Mammary epithelial cell (primary cell): ENCODE measurements at places on chromosomes 6 and 20.
A peak's percentile ranks its signal among the peaks of the same experiment; 100 is the strongest.

DNA sequence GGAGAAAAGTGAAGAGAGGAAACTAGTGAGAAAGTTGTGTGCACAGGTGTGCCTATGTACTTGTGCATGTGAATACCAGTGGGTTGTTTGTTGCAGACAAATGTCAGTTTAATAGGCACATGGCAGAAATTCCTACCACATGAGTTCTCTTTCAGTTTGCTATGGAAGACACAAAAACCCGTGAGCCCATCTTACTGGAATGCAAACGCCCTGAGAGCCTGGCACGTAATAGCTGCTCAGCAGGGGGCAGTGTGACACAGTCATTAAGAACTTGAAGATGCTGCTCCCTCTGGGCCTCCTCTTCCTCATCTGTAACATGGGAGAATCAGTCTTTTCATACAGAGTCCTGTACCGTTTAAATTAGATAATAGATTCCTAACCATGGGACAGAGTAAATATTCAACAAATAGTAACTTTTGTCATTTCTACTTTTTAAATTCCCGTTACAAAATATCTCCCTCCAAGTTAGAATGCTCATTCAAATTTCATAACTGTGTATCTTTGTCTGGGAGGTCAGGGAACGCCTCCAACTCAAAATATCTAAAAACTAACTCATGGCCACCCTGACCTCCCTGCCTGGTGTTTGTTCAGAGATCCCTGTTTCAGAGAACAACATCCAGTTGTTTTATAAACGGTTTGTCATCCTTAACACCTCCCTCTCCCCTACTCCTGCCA lies 802.9 kb downstream of the MAFB start:
- peak; percentile 61 for DNase-seq

DNA sequence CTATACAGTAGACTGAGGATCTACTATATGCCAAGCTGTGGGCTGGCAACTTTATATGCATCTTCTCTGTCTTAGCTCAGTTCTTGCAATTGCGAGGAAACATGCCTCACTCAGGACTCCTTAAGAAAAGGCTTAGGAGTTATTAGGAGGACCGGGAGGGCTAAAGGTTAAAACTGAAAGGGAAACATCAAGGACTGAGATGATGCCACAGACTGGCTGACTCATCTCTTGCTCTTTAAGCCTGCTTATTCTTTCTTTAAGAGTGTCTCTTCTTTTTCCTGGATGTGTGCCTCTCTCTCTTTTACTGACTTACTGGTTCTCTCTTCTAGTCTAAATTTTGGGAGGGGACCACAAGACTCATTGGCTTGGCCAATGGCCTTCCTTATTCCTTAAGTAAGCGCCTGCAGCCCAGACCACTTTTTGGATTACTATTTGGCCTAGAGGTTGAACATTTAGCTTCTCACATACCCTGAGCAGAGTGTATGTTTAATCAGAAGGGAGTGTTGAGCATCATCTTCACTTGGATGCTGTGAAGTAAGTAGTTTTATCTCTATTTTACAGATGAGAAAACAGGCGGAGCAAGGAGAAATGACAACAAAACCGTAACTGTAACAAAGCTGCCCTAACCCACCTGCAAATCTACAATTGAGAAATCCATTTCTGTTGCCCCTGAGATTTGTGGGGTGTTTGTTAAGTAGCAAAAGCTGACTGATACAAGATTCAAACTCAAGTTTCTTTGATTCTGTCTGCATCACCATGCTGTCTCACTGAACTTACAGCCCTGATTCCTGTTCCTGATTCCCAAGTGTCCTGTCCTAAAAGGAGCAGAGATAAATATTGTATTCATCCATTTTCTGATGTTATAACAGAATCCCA lies 7.2 kb upstream of the SDC4 start:
- DNase-seq = peak; percentile 61

DNA sequence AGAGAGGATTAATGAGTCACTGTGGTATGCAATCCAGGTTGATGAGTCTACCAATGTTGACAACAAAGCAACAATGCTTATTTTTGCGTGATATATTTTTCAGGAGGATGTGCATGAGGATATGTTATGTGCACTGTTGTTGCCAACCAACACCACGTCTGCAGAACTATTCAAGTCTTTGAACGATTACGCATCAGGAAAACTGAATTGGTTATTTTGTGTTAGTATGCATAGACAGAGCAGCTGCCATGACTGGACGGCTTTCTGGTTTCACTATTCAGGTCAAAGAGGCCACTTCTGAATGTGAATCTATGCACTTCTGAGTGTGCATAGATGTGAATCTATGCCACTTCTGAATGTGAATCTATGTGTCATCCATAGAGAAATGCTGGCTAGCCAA lies 134.0 kb upstream of the GRIK2 start:
- DNase-seq = no peak

DNA sequence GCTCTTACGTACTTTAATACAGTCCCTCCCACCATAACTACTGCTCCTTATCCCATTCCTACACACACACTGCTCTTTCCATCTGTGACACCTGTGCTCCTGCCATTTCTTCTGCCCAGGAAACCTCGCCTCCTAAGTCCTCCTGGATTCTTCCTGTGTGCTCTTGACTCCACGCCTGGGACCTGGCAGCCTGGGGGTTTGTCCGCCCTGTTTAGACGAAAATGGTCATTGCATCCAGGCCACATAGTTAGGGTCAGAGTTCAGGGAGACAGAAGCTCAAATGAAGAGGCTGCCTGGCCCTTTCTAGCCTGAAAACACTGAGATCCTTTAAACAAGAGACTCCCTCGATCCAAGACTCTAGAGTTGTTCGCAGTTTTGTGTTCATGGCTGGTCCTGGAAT lies 17.4 kb upstream of the CTNNBL1 start:
- no peak for DNase-seq

DNA sequence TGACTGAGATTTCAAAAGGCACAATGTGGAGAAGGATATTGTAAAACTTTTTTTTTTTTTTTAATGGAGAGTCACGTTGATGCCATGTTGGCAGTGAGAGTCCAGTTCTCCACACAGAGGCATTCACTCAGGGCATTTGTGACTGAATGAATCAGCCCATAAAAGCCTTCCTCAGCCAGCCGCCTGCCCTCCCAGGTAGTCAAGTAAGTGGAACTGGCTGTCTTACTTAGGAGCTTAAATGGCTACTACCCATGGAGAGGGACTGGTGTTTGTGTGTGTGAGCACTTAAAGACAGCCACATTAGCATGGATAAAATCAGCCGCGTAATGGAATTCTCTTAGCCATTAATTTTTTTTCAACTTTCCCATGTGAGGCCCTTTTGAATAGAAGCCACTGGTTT lies 12.6 kb downstream of the AAR2 start:
- DNase-seq = no peak

- peak; percentile 1 for DNase-seq
Measured at GRCh38 chr6:114304304-114304887, 38.4 kb downstream of the HS3ST5 start.
